ENCODE measurements at places on chromosomes 2 and 18.
A peak's percentile ranks its signal among the peaks of the same experiment; 100 is the strongest.

DNA sequence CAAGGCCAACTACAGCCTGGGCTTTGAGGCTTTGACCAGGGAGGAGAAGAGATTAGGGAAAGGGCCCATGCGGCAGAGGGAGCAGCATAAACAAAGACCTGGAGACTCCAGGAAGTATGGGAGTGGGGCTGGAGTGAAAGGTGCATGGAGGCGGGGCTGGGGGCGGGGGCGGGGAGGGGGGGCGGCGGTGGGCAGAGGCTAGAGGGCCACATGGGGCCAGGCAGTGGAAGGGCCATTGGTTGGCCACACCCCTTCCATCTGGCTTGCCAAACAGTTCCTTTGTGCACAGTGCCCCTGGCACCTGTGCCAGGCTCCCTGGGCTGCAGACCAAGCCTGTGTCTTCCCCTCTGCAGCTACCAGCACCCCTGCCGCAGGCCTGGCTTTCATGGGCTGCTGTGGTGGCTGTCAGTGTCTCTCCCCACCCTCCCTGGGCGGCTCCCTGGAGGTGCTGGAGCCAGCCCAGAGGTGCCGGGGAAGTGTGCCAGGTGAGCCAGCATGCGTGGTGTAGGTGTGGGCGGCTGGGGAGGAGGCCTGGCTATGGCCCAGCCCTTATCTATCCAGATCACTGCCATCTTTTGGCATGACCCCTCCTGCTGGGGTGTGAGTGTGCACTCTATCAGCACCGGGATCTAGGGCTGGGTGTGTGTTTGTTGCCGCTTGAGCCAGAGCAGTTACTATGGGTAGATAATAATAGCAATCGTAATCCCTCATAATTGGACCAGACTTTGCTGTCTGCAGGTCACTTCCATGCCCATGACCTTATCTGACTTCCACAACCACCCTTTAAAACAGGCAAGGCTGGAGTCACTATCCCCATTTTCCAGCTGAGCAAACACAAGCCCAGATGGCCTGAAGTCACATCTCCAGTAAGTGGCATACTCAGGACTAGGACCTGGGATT, 30.5 kb downstream of the DNMT3A start:
- no peak for DNase-seq

GRCh38 chr2:73925033-73925704, 1.5 kb upstream of the DGUOK start:
- DNase-seq: no peak

- DNase-seq: peak; percentile 33
These were observed 222.2 kb downstream of the C1D start for GRCh38 chr2:67840460-67841068.

GRCh38 chr18:23387265-23387664, 65.8 kb upstream of the RIOK3 start:
- DNase-seq: no peak

- no peak for DNase-seq
These were observed 109.9 kb upstream of the CAB39 start for GRCh38 chr2:230602562-230603230.

- no peak for DNase-seq
These were observed 133.5 kb upstream of the SLC14A2 start for GRCh38 chr18:45481821-45482220.

GRCh38 chr2:203432811-203433210, 102.3 kb downstream of the RAPH1 start:
- no peak for DNase-seq

DNA sequence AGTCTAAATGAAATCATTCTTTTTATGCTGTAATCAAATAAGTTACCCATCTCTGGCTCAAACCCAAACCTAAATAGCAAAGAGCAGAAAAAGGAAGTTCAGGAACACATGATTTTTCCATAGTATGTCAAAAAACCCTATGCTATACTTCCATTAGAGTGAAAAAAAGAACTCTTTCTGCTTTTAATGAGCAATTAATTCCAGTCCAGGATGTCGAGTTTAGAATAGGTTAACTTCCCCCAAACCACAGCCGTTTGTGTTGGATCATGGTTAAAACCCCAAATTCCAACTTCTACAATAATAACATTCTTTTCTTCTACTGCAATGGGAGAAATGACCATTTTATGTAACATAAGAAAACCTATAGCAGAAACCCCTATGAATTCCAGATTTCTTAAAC, 171.1 kb upstream of the NRP2 start:
- DNase-seq: no peak

DNA sequence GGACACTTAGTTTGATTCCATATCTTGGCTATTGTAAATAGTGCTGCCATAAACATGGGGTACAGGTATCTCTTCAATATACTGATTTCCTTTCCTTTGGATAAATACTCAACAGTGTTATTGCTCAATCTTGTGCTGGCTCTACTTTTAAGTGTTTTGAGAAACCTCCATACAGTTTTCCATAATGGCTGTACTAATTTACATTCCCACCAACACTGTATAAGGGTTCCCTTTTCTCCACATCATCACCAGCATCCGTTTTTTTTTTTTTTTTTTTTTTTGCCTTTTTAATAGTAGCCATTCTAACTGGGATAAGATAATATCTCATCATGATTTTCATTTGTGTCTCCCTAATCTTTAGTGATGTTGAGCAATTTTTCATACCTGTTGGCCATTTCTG, 29.9 kb upstream of the GALNT5 start:
- DNase-seq: no peak

GRCh38 chr2:97907369-97908100, 88.2 kb downstream of the TMEM131 start:
- DNase-seq: no peak

- DNase-seq: no peak
These were observed 18.5 kb upstream of the RBBP8 start for GRCh38 chr18:22914633-22915032.

DNA sequence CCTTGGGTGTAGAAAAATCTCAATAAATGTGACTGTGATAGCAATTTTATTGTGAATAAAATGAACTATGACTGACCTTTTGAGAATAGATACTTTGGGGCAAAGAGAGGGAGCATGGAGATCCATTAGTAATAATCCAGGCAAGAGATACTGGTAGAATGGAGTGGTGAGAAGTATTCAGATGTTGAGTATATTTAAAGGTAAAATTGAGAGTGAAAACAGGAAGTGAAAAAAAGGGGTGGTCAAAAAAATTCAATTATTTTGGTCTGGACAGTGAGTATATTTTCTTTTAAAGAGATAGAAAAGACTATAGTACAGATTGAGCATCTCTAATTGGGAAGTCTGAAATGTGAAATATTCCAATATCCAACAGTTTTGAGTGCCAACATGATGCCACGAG, 1515.6 kb upstream of the NXPH2 start:
- no peak for DNase-seq

DNA sequence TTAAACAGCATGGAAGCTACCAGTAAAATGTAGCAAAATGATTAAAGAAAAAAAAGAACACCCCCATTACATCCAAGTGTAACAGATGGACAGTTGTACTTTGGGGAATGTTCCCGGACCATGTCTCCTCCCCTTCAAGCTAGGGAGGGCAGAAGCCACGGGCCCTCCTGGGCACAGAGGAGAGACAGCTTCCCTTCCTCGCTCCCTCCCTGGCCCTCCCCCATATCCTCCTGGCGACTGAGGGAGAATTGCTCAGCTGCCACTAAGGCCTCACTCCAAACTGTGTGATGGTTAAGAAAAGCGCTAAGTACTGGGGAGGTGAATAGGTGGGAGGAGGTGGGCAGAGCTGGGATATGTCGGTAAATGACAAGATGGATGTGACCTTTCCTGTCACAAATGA, 358.0 kb downstream of the HRH4 start:
- no peak for DNase-seq

DNA sequence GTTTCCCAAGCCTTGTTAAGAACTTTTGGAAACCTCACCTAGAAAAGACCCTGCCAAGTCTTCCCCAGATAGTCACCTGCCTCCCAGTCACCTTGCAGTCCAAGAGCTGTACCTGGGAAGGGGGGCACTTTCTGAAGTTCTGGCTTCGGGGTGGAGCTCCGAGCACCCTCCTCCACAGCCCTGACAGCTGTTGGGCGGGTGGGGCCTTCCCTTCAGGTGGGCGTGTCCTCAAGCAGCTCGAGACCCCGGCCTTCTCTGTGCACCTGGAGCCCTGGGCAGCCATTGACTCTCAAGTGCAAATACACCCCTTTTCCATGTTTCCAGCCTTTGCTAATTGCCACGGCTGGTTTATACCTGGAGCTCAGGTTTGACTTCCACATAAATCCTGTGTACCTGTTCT, 37.0 kb upstream of the IGFBP5 start:
- DNase-seq: no peak

DNA sequence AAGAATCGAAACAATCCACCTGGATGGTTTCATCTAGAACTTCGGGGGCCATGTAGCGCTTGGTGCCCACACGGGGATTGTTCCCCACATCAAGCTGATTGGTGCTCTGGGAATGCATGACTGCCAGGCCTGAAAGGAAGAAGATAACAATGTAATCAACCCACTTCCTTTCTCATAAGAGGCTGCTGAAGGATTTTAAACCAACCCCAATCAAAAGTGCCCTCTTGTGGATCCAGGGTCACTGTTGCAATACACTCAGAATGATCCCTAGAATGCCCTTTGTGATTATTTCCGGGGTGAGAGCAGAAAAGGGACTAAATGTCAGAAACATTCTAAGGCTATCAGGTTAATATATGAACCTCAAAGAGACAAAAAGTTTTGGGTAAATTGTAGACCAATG, 115.2 kb downstream of the ACVR1 start:
- no peak for DNase-seq

DNA sequence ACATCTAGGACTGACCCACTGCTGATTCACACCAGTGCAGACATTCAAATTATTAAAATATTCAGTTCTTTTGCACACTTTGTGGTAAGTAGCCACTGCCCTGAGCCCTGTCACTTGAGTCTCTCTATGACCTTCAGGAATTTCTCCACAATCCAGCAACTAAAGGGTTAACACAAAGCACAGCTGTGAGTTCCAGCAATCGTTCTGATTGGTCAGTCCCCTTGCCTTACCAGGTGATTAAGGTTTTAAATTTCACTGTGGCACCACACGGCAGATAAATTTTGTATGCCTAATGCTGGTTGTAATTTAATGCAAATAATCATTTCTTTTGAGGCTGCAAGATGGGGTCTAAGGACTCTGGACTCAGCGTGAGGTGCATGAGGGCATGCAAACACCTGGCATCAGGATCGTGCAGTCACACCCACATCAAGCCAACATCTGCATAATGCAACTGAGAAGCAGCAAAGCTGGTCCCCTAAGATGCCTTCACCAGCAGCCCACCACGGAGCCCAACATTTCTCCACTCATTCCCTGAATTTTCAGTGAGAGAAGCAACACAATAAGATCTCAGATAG, 36.6 kb downstream of the SLC14A1 start:
- DNase-seq: no peak

DNA sequence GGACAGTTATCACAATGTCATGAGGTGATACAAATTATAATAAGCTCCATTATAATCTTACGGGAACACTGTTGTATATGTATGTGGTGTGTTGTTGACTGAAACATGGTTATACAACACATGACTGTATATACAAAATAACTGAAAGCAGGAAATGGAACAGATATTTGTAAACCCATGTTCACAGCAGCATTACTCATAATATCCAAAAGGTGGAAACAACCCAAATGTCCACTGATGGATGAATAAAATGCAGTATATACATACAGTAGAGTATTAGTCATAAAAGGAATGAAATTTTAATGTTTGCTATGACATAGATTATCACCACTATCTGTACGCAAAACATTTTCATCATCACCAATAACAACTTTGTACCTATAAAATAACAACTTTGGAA, 107.3 kb downstream of the USP34 start:
- no peak for DNase-seq

DNA sequence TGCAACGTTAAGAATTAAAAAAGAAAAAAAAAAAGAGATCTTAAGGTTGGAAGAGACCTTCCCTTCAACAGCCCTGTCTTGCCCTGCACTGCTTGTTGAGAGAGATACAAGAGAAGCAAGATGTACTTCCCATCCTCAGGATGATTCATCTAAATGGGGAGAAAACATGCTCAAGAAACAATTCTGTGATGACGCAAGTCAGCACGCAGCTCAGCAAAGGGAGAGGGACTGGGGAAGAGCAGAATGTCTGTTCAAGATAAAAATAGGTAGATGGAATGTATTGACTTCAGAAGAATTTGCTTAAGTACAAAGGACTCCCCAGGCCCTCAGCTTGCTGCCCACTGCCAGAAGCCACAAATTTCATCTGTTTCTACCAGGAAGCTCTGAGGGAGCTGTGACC, 198.2 kb upstream of the SPRED2 start:
- no peak for DNase-seq

DNA sequence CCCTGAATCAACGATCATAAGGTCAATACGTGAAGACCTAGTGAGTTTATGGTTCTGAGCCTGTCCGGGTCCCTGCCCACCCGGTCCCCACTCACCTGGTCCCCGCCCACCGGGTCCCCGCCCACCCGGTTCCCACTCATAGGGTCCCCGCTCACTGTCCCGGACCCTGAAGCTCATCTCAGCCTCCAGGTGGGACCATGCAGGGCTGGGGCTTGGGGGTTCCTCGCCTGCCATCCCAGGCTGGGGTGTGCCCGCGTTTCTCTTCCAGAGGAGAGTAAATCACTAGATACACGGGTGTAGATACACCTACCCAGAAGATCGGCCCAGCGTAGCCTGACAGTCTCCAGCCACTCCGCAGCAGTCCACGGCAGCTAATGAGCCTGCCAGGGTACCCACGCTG, 131.5 kb downstream of the MBP start:
- DNase-seq: no peak

DNA sequence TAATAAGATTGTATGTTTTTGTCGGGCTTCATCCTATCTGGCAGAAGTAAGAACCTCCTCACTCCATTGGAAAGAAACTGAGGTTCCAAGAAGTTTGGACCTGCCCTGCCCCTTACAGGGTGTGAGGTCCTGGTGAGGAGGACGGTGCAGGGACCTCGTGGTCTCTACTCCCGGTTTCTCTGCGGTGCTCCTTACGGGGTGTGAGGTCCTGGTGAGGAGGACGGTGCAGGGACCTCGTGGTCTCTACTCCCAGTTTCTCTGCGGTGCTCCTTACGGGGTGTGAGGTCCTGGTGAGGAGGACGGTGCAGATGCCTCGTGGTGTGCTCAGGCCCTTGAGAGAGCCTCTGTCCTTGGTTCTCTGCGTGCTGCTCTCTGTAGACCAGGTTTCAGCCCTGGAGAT, 5.2 kb downstream of the CTDP1 start:
- no peak for DNase-seq

- no peak for DNase-seq
These were observed 804.4 kb downstream of the EPHA4 start for GRCh38 chr2:220767591-220768255.

GRCh38 chr2:2564300-2565078, 233.4 kb upstream of the MYT1L start:
- DNase-seq: peak; percentile 84

GRCh38 chr18:3654442-3655253, 204.7 kb downstream of the TGIF1 start:
- no peak for DNase-seq

Measured in D721Med (cell line).